ENCODE measurements at places on chromosomes 12 and 14.
A peak's percentile ranks its signal among the peaks of the same experiment; 100 is the strongest.

- no peak for DNase-seq
Measured at GRCh38 chr14:73762375-73762822, 48.2 kb upstream of the PNMA1 start.

GRCh38 chr12:106137530-106138356 is 1.0 kb downstream of the NUAK1 start:
- DNase-seq: no peak

GRCh38 chr14:50741567-50741966 is 73.5 kb upstream of the SAV1 start:
- no peak for DNase-seq

DNA sequence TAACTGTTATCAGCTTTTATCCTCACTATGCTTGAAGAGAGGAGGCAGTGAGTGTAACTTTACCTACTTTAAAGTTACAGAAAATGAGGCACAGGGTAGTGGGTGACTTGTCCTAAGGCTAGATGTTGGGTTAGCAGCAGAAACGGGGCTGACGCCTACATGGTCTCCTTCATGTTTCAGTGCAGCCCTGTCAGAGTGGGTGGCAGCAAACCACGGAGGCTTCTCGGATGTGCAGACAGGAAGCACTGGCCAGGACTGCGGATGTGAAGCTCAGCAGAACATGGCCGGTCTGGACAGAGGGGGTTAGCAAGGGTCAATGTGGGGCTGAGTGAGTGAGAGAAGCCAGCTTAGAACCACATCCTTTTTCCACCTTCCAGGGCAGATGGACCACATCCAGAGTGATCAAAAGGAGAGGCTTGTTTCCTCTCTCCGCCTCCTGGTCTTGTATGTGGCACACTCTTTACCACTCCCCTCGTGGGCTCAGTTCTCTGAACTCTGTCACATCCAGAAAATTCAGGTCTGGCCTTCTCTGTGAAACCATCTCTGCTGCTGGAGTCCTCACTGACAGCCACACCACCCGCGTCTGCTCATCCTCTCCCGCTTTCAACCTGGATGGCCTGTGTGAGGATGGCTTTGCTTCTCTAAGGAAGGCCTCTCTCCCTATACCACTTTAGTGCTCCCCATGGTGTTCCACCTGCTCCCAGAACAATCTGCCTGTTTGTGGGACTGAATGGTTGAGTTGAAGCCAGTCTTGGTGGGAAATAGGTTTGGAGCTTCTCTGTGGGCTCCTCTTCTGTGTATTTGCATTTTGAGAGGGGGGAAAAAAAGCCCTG is 14.1 kb downstream of the SUSD6 start:
- peak; percentile 67 for DNase-seq

DNA sequence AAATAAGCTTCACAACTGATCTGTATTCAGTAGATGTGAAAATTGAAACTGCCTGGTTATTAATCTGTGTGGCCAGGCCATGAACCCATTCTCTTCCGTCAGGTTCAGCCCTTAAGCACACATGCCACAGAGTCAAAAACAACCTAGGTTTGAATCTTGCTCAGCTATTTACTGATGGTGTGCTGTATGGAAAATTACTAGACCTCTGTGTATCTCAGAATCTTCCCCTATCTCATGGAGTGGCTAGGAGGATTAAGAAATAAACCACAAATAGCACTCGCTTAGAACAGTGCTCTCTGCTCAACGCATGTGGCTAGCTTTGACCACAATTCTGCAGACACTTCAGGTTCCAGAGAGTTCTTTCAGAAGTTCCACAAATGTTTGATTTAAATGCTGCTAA is 240.7 kb upstream of the PLEKHG7 start:
- no peak for DNase-seq
